ENCODE measurements at places on chromosomes 12 and 14. TPM values are rescaled to one million over a fixed set of nuclear protein-coding genes. Genes with fewer than 3 reads are reported as not detected.

DNA sequence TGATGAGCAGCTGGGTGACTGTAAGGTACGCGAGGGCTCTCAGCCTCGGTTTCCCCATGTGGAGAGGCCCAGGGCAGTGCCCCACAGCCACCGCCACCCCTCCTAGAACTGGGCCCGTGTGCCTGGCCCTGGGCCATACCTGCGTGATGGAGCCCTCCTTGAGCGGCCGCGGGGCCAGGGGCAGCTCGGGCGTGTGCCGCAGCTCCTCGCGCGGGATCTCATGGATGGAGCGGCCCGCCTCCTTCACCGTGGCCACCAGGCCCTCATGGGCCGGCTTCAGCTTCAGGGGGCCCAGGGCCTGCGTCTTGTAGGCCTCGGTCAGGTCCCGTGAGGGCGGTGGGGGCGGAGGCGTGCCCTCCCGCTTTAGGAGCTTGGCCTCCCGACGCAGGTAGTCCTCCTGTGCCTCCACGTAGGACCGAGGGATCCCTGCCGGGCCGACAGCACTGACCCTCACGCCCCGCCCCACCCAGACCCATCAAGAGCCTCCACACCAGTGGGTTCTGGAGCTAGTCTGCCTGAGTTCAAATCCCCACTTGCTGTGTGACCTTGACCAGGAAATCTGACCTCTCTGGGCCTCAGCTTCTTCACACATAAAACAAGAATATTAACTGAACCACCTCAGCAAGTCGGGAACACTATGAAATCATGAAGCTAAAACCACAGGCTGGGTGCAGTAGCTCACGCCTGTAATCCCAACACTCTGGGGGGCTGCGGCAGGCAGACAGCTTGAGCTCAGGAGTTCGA is 51.7 kb downstream of the RFLNA start:
- DNase-seq, result no peak

DNA sequence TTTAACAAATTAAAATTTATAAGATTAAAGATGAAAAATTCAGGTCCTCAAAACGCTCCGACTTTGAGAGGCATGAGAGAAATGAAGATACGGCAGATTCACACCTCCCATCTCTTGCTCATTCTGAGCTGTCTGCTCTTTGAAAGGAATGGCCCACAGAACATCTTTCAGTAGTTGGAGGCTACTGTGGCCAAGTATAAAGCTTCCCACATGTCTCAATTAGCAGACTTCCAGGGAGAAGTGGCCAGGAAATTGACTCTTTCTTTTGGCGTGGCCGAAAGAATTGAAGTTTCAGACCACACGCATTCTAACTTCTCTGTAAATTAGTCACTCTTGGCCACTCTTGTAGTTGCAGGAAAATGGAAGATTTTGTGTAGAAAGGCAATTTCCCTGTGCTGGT is 129.2 kb downstream of the DIP2B start:
- DNase-seq, result no peak

GRCh38 chr14:96162741-96163140 is 41.9 kb upstream of the BDKRB2 start:
- peak; percentile 45 for DNase-seq

- DNase-seq, result no peak
These were observed 50.0 kb upstream of the GPATCH2L start for GRCh38 chr14:76101391-76102379.

DNA sequence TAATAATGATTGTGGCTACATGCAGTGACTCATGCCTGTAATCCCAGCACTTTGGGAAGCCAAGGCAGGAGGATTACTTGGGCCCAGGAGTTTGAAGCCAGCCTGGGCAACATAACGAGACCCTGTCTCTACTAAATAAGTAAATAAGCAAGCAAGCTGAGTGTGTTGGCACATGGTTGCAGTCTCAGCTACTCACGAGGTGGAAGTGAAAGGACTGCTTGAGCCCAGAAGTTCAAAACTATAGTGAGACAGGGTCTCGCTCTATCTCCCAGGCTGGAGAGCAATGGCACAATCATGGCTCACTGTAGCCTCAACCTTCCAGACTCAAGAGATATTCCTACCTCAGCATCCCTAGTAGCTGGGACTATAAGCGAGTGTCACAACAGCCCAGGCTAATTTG is 64.7 kb downstream of the RPS6KA5 start:
- no peak for DNase-seq

DNA sequence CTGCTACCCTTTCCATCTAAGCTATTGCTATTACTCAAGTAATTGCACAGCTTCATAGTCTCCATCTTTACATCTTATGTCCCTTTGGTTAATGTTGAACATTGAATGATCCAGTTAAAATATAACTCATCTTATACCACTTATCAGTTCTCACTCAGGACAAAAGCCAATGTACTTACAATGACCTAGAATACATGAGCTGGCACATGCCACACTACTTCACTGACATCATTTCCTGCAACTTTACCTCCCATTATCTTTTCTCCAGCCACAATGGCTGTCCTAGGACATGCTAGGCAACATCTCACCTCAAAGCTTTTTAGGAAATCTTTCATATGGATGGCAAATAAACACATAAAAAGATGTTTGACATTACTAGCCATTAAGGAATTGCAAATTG is 309.2 kb downstream of the FOXG1 start:
- no peak for DNase-seq

- DNase-seq, result no peak
These were observed 124.0 kb downstream of the NDUFA12 start for GRCh38 chr12:94879542-94879941.

- peak; percentile 55 for DNase-seq
These were observed 19.7 kb upstream of the LRTM2 start for GRCh38 chr12:1800401-1801302.

- no peak for DNase-seq
These were observed 21.1 kb upstream of the SCARB1 start for GRCh38 chr12:124884587-124885438.

GRCh38 chr12:52870361-52871290 is 21.8 kb upstream of the KRT78 start:
- DNase-seq, result peak; percentile 80

DNA sequence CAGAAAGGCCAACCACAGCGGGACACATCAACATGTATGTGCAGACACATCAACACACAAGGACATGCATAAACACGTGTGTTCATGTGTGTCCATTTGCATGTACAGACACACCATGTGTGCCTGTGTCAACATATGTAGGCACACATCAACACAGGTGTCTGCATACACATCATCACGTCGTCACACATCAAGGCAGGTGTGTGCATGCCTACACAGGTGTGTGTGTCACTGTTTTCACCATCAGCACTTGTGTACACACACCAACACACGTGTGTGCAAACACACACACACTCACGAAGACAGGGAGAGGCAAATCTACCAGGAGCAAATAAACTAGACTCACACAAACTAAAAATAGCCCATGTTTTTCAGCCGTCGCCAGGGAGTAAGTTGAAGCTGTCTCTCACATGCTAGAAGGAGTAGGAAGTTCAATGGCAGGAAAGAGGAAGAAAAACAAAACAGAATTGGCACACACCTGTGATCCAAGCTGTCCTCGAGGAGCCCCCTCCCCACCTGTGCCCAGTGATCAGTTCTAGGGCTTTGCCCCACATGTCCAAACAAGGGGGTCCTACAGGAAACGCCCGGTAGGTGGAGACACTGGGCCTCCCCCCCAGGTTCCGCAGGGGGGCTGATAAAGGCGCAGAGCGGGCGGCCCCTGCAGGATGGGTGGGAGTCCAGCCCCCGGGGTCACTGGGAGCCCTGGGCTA is 7.4 kb downstream of the SCARB1 start:
- no peak for DNase-seq

TEX22 gene
- 6.0 TPM for total RNA-seq

OR4E2 gene
- not detected for total RNA-seq

GRCh38 chr14:60590991-60591414 is 58.3 kb downstream of the SIX1 start:
- DNase-seq, result no peak

GRIP1 gene
- total RNA-seq, result 2.5 TPM

RNASE7 gene
- total RNA-seq, result not detected

SCARB1 gene
- 69.2 TPM for total RNA-seq

POTEG gene
- not detected for total RNA-seq

DNA sequence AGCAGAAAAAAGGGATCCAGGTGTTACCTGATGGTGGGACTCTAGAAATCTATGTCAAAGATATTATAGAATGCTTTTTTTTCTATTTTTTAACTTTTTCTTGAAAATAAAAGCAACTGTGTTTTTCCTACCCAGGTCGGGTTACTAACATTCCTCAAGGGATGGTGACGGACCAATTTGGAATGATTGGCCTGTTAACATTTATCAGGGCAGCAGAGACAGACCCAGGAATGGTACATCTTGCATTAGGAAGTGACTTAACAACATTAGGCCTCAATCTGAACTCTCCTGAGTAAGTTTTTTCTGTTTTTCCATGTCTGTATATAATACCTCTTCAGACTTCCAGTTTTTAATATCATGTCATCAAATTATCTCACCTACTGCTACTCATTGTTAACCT is 27.6 kb upstream of the KCNMB4 start:
- no peak for DNase-seq

- DNase-seq, result no peak
These were observed 76.0 kb upstream of the ACTN1 start for GRCh38 chr14:69055125-69055524.

WIF1 gene
- 0.76 TPM for total RNA-seq

DNA sequence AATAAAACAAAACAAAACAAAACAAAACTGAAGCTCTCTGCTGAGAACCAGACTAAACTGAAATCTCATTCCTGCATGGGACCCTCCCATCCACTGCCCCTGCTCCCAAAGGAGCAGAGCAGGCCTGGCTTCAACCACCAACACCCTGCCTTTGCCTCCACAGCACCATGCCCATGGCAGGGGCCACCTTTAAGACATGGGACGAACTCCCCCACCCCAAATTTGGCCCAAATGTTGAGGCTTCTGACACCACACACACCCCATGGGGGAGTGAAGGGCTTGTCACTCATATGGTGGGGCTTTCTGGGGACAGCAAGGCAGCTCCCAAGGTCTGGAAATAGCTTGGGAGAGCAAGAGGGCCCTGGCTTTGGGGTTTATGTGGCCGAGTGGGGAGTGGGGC is 177.2 kb downstream of the KIF26A start:
- DNase-seq, result no peak

OR6C1 gene
- not detected for total RNA-seq

- DNase-seq, result no peak
These were observed 9.7 kb downstream of the TUBA1C start for GRCh38 chr12:49274396-49275069.

DNA sequence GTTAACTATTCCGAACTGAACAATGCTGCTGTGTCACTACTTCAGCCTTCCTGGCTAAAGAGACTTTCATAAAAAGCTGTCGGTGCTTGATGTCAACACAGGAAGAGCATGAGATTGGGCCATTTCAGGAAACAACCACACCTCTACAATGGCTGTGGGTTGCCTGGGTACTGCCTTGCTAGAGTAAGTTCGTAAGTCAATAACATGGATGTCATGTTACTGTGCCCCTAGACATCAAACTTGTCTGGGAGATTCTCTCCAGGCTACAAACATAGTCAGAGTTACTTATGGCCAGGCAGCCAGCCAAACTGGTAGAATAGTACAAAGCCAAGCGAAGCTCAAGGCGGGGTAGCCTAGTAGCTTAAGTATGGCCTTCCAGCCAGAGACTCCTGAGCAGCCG is 23.1 kb downstream of the MAX start:
- no peak for DNase-seq

- DNase-seq, result no peak
These were observed 42.1 kb downstream of the STXBP6 start for GRCh38 chr14:25007832-25008231.

DNA sequence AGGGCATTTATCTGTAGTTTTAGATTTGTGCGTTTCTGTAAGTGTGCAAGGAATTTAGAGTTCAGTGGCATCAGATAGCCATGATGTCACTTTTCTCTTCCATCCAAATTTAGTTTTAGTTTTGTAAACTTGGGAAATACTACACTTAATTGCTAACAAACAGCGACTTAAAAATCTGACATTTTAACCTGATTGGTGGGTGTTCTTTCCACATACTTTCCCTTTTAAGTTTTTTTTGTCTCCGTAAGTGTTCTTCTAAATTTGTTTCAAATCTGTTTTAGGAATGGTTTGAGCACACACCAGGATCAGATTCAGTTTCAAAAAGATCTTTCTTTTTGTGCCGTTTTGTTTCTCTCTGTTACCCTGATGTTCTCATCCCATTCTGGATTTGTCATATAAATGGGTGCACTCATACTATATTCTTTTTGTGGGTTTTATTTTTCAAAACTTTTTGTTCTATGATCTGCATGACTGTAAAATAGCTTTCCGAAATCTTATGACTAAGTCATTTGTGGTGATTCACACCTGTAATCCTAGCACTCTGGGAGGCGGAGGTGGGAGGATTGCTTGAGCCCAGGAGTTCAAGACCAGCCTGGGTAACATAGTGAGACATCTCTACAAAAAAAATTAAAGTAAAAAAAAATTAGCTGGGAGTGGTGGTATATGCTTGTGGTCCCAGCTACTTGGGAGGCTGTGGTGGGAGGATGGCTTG is 58.9 kb downstream of the FBXO34 start:
- DNase-seq, result no peak

DNA sequence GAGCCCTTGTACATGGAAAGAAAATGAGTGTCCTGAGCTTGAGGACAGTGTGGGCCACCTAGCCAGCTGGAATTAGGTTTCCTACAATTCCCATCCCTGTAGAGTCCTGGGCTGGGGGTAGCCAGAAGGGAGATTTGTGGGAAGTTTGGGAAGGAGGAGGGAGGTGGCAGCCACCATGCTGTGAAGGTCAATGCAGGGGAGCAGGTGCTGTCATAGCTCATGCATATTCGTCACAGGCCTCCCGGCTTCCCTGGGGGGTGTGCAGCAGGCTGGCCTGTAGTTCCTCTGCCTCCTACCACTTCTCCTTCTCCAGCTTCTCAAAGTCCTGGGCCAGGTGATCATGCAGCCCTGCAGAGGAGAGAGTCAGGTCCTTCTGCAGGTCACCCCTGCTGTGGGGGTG is 121.3 kb downstream of the TBX3 start:
- no peak for DNase-seq

DNA sequence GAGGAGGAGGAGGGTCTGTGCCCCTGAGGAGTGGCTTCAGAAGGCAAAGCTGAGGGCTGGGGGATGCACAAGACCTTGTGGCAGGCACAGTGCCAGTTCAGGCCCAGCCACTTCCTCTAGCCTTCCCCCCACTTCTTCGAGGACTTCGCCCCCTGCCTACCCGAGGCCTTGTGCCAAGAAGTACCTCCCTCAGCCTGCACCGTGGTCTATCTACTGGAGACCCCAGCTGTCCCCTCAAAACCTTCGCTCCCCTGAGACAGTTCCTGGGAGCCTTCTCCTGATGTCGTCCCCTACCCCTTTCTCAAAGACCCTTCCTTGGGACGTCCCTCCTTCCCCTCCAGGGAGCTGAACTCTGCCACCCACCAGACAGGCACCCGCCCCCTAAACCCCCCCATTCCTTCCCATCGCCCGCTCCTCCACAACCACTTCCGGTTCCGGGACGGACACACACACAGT is 604 bp downstream of the ZNF384 start:
- DNase-seq, result peak; percentile 79

C12orf54 gene
- total RNA-seq, result 2.4 TPM

PLD4 gene
- total RNA-seq, result 7.0 TPM

GRCh38 chr12:105861227-105861626 is 277.5 kb downstream of the NUAK1 start:
- DNase-seq, result no peak

SYNDIG1L gene
- 0.58 TPM for total RNA-seq

Data from sciatic nerve (tissue), 2 donors.